Urinary bladder (tissue), 4 donors: ENCODE measurements at places on chromosomes 16 and 17. TPM values are rescaled to one million over a fixed set of nuclear protein-coding genes. Genes with fewer than 3 reads are reported as not detected.

The CARD14 gene
- 1.2 TPM for polyA plus RNA-seq

- DNase-seq: no peak
Measured at GRCh38 chr17:8921147-8921546, 44.4 kb downstream of the PIK3R5 start.

The CEP20 gene
- polyA plus RNA-seq: 27.6 TPM

The PCGF2 gene
- 26.5 TPM for polyA plus RNA-seq

- DNase-seq: no peak
Measured at GRCh38 chr16:57893559-57894389, 77.2 kb downstream of the CNGB1 start.

The RAB37 gene
- polyA plus RNA-seq: 6.7 TPM

GRCh38 chr17:79874329-79874981 is 35.2 kb upstream of the CBX4 start:
- no peak for DNase-seq

The PRCD gene
- polyA plus RNA-seq: 10.6 TPM

The ALOX15B gene
- 5.6 TPM for polyA plus RNA-seq

DNA sequence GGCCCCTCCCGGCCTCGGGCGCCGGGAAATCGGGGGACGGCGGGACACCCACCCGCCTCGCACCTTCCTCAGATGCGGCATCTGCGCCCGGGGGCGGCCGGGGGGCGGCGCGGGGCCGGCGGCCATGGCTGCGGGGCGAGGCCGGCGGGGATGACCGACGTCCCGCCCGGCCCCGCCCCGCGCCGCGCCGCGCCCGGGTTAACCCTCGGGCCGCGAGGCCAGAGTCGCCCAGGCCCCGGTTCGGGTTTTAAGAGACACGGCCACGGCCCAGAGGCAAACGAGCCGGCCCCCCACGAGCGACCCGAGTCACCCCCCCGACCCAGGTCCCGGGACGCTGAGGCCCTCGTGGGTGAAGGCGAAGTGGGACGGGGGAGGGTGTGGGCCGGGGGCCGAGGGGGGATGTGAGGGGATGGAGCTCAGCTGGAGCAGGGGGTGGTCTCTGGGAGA is at the start of gene RGS11:
Gene RGS11 (minus strand): TSS at position 159 of the 447 bp plus-strand sequence. CDS start 33 bp downstream, at position 126.
- no peak for DNase-seq

- no peak for DNase-seq
Measured at GRCh38 chr17:29732613-29733012, 109.9 kb upstream of the CORO6 start.

The KRT32 gene
- polyA plus RNA-seq: not detected

GRCh38 chr16:74926805-74927204 is 58.1 kb downstream of the WDR59 start:
- DNase-seq: no peak

- DNase-seq: no peak
Measured at GRCh38 chr17:4080686-4081085, 62.1 kb downstream of the ZZEF1 start.

GRCh38 chr16:19177111-19177739 is 9.2 kb downstream of the SYT17 start:
- DNase-seq: no peak

DNA sequence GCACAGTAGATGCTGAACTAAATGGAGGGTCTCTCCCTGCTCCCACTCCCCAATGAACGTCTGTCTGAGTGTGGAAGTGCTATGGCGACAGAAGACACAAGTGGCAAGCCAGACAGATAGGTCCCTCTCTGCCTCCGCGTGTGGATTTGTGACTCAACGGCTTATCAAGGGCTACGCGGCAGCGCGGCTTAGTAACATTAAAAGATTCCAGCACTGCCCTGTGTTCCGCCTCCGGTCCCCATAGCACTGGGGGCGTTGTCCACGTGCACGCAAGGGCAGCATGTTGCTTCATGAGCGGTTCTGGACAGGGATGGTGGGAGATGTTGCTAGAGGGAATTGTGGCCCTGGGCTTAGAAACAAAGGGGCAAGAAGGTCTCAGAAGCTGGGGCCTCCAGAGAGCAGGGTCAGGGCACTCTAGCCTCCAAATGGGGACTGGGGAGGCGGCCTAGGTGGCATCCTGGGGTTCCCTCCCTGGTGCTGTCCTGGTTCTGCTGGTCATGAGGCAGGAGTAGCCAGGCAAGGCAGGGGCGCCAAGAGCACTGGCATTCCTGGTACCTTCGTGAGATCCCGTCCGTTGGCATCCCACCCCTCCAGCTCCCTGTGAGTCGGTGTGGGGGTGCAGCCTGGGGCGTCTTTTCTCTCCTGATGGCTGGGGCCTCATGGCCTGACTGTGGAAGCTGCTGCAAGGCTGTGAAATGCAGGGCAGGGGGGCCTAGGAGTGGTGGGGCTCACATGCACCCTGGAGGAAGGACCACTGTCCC is 9.1 kb downstream of the CRHR1 start:
- DNase-seq: no peak

The SLC25A10 gene
- 12.6 TPM for polyA plus RNA-seq

GRCh38 chr16:69706256-69706974 is 19.9 kb downstream of the NQO1 start:
- DNase-seq: no peak

GRCh38 chr17:82077617-82078358 is 12.2 kb upstream of the DUS1L start:
- DNase-seq: peak; percentile 15

The KRTAP17-1 gene
- not detected for polyA plus RNA-seq

The SLC12A3 gene
- polyA plus RNA-seq: 0.06 TPM

GRCh38 chr17:48003417-48004151 is 32.7 kb downstream of the CDK5RAP3 start:
- no peak for DNase-seq

The MYH1 gene
- not detected for polyA plus RNA-seq

The AKTIP gene
- polyA plus RNA-seq: 35.9 TPM

GRCh38 chr17:32546031-32546444 is 59.2 kb downstream of the CDK5R1 start:
- no peak for DNase-seq

- DNase-seq: no peak
Measured at GRCh38 chr17:46780003-46780373, 38.5 kb downstream of the WNT3 start.

The NPIPB9 gene
- polyA plus RNA-seq: 0.35 TPM

The ARHGAP44 gene
- polyA plus RNA-seq: 5.2 TPM

GRCh38 chr17:50943575-50943933 is 77.4 kb upstream of the TOB1 start:
- DNase-seq: no peak

DNA sequence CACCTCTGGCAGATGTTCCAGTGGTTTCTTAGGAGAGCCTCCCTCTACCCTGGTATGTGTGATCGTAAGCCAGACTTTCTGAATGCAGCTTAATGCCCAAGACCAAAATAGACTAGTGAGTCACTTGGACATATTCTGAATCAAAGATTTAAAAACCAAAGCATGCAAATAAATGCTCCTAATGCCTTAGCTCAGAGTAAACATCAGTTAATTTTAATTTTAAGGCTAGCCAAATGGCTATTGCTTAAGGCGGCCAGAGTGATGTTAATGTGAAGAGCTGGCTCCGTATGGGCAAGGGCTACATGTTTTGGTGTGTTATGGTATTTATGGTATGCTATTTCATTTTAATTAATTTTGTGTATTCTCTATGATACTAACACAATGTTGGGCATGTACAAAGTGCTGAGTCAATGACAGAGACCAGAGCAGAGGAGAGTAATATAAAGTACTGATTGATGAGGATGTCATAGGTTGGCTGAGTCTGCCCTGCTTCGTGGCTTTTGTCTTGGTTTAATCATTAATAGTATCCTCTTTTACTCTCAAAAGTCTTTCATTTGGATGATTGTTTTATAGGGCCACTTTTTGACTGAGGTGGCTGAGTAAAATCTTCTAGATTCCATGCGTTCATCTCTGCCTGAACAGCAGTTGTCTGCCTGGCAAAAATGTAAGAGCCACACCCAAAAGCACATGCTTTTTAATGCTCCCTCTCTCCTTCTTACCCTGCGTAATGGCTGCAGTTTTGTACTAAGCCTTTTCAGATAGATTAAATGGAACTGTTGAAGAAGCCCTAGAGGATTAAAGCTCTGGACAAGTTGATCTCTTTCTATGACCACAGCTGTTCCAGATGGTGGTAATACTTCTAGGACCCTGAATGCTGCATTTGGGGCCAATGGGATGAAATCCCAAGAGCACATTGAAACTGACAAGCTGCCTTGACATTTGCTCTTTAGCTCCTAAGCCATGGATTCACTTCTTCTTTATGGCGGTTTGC is 59.6 kb downstream of the MAP2K6 start:
- no peak for DNase-seq

The OTOP2 gene
- not detected for polyA plus RNA-seq

The SHPK gene
- polyA plus RNA-seq: 8.0 TPM

DNA sequence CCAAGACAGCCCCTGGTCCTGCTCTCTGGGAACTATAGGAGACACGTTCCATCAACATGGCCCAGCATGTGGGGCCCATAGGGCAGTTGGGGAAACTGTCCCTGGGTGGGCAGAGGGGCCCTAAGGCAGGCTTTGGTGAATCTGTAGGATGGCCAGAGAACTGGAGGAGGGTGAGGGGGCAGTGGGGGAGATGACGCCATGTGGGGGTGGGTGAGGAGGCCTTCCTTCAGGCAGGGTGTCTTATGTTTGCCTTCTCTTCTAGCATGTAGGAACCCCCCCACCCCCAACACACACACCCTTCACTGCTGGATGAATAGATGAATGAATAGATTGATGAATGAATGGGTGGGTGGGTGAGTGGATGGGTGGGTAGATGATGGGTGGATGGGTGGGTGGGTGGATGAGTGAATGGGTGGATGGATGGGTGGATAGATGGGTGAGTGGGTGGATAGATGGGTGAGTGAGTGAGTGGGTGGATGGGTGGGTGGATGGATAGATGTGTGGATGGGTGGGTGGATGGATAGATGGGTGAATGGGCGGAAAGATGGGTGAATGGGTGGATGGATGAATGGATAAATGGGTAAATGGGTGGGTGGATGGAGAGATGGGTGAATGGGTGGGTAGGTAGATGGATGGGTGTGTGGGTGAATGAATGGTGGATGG is 2.5 kb upstream of the CBFA2T3 start:
- no peak for DNase-seq

The YBX2 gene
- 1.8 TPM for polyA plus RNA-seq

DNA sequence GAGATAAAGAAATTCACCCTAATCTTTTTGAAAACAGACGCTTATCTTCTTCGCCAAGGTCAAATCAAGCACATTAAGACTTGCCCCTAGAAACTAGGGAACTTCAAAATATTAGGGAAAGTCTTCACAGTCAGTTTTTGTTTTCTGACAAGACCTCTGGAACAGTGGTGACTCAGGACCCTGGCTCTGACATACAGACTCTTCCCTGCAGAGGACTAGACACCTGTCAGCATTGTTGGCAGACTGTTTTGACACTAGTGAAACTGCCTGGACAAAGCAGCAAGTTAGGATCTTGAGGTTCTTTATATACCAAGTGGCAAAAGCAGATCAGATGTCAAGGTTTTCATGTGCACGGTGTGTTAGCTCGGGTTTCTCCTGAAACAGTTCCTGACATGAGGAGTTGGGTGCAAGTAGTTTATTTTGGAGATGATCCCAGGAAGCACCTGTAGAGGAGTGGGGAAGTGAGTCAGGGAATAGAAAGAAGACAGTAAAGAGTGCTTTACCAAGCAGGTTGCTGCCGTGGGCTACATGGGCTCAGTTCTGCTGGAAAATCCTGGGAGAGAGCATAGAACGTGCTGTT is 182.0 kb upstream of the IRX5 start:
- no peak for DNase-seq

The RRAD gene
- polyA plus RNA-seq: 26.1 TPM

DNA sequence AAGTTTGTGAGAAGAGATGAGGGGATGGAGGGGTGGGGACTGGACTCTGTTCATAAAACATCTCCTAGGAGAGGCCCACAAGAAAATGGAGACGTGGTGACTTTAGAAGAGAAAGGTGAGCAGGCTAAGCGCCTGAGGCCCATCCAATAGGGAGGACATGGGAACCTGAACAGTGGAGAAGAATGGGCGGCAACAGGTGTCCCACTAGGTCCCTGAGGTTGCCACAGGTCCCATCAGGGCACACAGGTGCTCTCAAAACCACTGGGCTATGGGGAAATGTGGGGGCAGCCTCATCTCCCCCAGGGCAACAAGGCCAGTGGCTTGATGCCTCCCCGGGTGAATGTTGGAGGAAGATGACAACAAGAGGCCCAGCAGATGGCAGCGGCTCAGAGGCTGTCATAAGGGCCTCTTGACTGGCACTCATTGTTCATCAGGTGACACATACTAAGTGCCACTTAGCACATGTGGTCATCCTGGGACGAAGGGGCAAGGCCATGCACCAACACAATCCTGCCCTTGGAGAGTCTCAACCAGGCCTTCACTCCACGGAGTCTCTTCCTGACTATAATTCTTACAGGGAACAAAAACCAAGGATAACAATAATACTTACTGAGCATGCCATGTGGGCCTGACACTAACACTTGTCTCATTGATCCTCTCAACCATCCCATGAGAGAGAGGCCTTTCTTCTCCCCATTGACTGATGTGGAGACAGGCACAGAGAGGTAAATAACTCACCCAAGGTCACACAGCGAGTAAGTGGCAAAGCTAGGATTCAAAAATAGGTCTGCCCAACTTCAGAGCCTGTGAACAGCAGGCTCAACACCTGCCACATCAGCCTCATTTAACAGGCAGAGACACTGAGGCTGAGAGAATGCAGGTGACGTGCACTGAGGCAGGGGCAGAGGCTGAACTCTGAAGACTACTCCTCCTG is 38.0 kb downstream of the CUEDC1 start:
- DNase-seq: no peak

DNA sequence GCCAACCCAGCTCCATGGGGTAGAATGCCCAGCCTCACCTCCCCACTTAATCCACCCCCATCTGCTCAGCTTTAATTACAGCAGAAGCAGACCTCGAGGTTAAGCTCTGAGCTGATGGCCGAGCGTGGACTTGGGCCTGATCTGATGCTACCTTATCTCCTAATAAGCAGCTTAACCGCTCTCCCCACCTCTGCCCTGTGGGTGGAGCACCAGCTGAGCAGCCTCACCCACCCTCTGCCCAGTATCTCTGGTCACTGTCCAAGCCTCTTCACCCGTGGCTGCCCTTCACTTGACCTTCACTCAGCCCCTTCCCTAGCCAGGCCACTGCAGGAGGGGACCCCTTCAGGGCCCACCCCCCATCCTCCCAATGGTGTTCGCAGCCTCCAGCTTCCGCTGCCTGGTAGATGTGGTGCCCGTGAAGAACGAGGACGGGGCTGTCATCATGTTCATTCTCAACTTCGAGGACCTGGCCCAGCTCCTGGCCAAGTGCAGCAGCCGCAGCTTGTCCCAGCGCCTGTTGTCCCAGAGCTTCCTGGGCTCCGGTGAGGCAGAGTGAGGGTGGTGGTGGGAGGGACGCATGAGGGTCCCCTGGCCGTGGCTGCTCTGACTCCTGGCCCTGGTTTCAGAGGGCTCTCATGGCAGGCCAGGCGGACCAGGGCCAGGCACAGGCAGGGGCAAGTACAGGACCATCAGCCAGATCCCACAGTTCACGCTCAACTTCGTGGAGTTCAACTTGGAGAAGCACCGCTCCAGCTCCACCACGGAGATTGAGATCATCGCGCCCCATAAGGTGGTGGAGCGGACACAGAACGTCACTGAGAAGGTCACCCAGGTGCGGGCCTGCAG is 6.8 kb downstream of the KCNH6 start:
- DNase-seq: no peak

DNA sequence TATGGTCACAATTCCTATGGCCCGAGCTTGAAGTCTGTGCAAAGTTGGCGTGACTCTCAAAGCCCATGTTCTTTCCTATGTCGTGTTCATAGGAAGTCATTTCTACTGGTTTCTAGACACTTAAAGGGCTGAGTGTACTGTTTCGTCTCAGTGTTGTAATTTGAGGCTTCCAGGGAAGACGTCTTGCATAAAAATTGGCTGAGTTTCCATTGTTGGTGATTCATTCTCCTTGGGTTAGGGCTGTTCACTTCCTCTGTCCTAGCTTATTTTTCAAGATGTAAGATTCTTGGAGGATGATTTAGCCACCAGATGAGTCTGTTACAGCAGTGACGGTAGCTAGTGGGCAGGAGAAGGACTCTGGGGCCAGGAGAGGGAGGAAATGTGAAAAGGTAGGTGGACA is 43.1 kb downstream of the PIK3R5 start:
- DNase-seq: no peak

The CCL4 gene
- 3.1 TPM for polyA plus RNA-seq
